ENCODE measurements at places on chromosomes 3 and 15.

GRCh38 chr15:100115066-100115710, 226.6 kb downstream of the ADAMTS17 start:
- DNase-seq: no peak

DNA sequence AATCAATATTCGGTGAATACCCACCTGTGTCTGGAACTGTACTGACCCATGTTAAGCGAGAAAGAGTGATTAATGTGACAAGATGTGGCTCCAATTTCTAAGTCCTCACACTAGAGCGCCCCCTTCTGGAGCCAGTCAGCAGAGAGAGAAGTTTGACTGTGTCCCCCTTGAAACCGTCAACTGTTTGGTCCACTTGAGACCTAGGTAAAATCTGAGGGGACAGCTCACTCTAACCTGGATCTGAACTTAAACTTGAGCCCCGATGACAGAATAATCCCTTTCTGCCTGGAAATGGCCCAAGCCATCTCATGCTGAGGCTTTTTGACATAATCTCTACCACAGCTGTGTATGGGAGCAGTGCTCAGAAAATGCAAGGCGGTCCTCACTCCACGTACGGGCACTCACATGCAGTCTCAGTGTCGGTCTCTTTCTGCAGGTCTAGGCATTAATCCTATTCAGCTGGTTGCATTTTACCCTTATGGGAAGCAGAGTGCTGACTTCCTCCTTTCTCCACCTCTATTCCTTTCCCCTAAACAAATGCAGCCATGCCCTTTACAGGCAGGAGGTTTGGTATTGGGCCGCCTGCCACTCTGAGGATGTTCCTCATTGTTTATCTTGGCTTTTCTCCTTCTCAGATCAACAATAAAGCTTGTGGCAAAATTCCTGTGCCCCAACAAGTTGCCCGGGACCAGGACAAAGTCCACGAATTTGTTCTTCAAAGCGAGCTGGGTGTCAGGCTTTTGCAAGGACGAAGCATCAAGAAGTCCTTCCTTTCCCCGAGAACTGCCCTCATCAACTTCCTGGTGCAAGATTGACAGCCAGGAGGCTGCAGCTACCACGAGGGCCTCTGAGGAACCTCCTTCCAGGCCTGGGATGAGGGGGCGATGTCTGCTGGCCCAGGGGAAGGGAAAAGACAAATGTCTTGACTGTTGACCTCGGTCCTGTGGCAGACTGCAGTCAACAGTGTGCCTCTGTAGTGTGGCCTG, 47.5 kb upstream of the LIMD1 start:
- DNase-seq: no peak

- DNase-seq: no peak
These were observed 20.5 kb downstream of the CCR9 start for GRCh38 chr3:45906681-45907407.

- DNase-seq: no peak
These were observed 39.1 kb downstream of the TKT start for GRCh38 chr3:53216723-53217122.

DNA sequence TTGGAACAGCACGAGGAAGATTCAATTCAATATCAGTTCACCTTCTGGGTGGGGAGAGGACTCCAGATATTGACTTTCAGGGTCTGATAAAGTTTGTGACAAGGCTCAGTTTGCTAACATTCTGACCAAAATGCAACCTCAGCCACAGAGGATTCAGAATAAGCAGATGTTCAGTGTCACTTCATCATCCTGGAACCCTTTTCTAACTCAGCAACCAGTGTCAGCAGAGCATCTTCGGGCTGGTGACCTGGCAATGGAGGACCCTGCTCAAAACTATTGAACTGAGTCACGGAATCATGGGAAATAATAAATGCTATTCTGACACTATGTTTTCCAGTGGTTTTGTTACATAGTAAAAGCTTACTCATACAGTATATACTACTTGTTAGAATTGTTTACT, 433.4 kb upstream of the CFAP20DC start:
- DNase-seq: no peak

DNA sequence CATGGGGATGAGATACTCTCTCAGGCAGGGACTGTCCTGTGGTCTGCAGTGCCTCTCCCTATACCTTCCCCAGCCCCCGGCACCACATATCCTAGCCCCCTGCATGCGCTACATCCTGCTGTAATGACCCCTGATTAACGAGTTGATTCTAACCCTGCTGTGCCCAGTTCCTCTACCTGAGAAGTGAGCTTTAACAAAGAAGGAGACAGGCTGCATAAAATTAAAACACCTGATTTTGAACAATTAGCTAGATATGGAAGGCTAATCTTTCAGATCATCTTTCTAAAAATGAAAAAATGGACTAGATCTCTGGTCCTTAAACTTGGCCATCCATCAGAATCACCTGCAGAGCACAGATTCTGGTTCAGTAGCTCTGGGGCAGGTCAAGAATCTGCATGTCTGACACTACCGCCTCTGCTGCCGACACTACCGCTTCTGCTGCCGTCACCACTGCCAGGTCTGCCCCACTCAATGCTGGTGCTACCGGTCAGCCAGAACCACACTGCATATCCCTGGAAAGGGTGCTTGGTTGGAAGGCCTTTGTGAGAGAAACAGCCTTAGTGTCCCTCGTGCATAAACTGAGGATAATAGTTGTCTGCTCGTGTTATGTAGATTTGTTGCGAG, 33.6 kb upstream of the ZBTB38 start:
- no peak for DNase-seq

DNA sequence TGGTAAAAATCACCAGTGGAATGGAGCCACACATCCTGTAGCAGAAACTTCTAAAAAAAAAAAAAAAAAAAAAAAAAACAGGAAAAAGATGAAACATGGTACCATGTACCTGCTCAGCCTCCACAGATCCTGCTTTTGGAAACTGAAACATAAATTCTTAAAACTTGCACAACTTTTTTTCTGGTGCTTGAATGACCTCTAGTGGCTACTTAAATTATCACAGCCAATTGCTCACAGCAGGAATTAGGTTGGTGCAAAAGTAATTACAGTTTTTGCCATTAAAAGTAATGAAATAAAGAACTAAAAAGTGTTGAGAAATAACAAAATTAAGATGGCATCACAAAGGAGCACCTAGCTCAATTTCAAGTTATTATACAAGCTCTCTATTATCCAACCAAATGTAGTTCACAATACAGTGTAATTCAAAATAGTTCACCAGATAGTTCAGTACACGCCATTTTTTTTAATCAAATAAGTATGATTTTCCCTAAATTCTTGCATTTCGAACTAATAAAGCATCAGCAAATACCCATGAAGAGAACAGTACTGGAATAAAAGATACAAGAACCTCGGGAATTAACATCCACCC, 80.6 kb downstream of the ULK4 start:
- DNase-seq: peak; percentile 2

DNA sequence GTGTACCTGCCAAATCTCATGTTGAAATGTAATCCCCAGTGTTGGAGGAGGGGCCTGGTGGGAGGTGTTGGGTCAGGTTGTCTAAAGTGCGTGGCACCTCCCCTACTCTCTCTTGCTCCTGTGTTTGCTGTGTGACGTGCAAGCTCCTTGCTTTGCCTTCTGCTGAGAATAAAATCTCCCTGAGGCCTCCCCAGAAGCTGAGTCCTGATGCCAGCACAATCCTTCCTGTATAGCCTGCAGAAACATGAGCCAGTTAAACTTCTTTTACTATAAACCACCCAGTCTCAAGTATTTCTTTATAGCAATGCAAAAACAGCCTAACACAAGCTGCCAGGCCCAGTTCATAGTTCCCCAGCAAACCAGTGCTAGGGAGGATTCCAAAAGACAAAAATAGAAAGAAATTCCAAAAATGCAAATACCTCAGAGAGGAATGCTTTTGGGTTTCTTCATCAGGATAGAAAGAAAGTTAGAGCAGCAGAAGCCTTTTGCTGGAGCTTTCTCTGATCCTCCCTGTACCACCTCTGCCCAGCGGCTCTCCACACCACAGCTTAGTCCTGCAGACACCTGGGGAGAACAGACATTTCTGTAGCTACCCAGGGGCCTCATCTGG, 25.9 kb upstream of the CDV3 start:
- DNase-seq: no peak

- no peak for DNase-seq
These were observed 164.4 kb downstream of the KLHL25 start for GRCh38 chr15:85630311-85630710.

- no peak for DNase-seq
These were observed 1.1 kb upstream of the MINAR1 start for GRCh38 chr15:79430901-79431635.

DNA sequence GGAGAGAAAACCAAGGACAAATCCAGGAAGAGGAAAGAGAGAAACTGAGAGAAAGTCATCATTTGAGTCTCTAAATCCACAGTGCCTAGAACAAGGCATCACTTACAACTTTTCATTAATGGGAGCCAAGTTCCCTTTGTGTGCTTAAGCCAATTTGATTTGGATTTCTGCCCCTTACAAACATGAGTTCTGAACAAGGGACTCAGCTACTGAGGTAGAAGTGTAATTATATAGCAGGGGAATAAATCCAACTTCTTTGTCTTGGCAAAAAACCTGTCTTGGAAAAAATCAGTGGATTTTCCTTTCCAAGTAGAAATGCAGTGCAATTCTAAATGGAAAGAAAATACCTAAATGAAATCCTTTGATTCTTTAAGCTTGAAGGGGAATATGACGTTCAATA, 307.2 kb upstream of the CNTN3 start:
- no peak for DNase-seq

GRCh38 chr3:96756516-96756915, 57.9 kb upstream of the EPHA6 start:
- no peak for DNase-seq

DNA sequence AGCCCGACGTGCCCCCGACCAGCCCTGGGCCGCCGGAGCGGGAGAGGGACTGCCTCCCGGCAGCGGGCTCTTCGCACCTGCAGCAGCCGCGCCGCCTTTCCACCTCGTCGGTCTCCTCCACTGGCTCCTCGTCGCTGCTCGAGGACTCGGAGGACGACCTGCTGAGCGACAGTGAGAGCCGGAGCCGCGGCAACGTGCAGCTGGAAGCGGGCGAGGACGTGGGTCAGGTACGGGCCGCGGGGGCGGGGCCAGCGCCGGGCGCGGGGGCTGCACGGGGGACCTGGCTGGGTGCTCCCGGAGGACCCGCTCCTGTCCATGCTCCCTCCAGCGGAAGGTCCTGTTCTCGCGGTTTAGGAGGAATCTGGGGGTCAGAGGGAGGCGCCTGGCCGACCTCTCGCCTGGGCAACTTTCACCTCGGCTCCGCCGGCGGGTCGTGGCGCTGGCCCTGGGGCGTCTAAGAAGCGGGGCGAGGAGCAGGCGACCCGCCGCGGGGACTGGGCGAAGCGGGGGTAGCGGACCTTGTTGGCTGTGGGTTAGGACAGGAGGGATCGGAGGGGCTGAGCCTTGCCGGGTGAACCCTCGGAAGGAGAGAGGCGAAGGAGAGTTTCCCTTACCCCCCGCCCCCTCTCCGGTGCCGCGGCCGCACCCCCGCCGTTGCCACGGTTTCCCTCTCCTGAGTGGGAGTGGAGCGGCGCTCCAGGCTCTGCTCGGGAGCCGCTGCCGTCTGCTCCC, 682 bp downstream of the ITPKA start:
- DNase-seq: no peak
